Activated T-cell treated with anti-CD3 and anti-CD28 coated beads, Interleukin-2, amount 50 U/mL, for 1 hour (primary cell): ENCODE measurements at places on chromosomes 1 and 21.

DNA sequence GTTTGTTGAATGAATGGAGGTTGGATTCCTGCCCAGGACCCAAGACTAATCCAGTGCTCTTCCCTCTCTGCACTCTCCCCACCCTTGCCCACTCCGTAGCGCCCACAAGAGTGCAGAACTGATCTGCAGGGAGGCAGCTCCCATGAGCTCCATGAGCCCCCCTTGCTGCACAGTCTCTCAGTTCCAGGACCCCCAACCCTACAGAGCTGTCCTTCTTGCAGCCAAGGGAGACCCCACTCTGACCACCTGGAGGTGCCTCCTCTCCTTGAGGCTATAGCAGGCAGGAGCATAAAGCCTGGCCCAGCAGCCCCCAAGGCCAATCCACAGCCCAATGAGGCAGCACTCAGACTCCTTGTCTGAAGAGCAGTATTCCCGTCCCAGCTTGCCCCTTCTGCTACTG, 209.2 kb upstream of the ZC3H12A start:
- DNase-seq = no peak

DNA sequence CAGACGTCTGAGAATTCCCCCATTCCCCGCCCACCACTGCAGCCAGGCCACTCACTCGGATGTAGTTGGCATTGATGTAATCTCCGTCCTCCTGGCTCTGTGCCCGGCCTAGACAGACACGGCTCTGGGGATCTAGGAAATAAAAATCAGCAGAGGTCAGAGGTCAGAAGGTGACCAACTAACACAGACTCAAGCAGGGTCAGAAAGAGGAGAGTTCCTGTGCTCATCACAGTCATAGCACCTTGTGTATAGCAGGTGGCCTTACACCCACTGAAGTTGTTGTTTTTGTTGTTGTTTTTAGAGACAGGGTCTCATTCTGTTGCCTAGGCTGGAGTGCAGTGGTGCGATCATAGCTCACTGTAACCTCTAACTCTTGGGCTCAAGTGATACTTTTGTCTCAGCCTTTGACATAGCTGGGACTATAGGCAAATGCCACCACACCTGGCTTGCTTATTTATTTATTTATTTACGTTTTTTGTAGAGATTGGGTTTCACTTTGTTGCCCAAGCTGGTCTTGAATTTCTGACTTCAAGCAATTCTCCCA, 4.9 kb downstream of the PTPN7 start:
- no peak for DNase-seq

GRCh38 chr1:204660509-204660908, 25.0 kb downstream of the LRRN2 start:
- DNase-seq = no peak

GRCh38 chr1:34754964-34755637, at the start of gene GJB5:
GJB5 (plus strand) TSS chr1:34755047; CDS start chr1:34757331, 2,284 bp downstream.
- DNase-seq = no peak

GRCh38 chr1:238350471-238350870, 459.7 kb upstream of the ZP4 start:
- DNase-seq = no peak

DNA sequence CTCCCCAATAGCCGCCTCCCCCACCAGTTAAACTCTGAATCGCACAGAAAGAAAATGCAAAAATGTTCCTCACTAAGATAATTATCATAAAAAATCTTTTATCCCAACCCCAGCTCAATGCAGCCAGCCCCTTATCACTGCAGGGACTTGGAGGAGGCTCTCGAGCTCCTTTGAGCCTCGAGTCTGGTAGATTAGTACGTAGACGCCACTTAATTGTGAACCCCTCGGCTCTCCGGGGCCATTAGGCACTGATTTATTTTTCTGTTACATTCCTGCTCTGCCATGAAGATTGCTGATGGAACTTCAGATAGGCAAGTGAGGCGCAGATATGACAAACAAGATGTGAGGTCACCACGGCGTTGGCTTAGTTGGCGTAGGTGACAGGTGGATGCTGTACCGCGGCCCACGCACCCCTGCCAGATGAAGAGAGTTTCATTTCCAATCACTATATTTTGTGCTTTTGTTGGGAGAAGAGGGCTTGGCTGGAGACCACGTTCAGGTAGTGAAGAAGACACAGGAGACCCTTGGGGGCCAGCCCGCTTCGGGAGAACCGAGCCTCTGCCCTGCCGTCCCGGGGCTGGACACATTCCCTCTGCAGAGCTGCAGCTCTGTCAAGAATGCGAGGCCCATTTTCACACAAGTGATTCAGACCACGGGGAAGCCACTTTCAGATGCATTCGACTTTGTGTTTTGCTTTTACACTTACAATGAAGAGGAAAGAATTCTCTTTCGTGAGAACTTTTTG, 55.9 kb upstream of the ARHGEF16 start:
- no peak for DNase-seq

DNA sequence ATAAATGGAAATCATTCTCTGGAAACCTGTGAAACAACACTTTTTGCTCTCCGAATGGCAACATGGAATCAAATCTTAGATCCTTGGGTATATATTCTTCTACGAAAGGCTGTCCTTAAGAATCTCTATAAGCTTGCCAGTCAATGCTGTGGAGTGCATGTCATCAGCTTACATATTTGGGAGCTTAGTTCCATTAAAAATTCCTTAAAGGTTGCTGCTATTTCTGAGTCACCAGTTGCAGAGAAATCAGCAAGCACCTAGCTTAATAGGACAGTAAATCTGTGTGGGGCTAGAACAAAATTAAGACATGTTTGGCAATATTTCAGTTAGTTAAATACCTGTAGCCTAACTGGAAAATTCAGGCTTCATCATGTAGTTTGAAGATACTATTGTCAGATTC, 45.7 kb downstream of the PTGFR start:
- DNase-seq = no peak

DNA sequence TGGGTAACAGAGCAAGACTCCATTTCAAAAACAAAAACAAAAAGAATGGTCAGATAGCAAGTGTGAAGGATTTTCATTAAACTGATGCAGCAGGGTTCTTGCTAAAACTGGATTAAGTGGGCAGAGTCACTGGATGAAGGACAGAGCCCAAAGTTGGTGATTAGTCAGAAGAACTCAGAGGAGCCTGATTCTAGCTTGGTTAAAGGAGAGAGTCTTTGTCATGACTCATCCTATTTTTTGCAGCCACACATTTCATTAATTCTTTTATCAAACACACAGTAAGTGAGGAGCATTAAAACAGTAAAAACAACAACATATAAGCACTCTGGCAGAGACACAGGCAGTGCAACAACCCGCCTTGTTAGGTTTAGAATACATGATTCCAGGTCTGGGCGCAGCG, 56.0 kb upstream of the EDARADD start:
- no peak for DNase-seq

DNA sequence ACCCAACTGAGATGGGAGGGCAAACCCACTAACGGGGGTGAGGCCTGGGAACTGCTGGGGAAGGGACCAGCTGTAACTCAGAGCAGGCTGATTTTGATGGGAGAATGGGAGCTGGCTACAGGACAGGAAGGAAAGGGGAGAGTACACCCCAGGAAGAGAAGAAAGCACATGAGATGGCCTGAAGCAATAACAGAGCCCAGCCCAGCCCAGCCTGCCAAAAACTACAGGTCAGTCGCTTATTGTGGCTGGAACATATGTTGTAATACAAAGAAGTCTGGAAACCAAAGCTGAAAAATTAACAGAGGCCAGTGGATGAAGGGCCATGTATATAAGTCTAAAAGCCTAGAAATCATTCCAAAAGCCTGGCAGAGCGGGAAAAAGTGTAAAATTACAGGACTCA, 1.6 kb downstream of the ITLN2 start:
- DNase-seq = no peak

DNA sequence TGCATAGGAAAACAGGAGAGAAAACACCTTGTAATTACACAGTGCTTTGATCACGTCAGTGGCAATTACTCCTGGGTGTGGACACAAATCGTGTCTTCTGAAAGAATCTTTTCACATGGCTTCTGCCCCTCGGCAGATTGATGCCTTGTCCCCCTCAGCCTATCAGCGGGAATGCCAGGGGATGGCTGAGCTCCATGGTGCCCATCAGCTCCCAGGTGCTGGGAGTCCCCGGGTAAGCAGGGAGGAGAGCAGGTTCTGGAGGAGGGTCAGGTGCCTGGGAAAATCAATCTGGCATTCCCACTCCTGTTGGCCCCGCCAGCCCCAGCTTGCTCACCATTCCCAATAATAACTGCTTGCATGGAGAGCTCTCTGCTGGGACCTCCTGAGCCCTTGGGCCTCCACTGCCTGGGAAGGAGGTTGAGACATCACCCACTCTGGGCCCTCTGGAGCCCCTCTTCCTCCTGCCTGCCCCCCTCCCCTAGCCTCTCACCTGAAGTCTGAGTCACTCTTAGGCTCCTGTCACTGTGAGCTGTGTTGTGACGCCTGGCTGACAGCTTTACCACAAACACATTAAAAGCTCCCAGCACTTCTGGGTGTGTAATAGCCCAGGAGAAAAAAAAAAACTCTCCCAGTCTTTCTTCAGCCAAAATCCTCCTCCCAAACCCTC, 4.9 kb downstream of the CAMK2N1 start:
- no peak for DNase-seq

DNA sequence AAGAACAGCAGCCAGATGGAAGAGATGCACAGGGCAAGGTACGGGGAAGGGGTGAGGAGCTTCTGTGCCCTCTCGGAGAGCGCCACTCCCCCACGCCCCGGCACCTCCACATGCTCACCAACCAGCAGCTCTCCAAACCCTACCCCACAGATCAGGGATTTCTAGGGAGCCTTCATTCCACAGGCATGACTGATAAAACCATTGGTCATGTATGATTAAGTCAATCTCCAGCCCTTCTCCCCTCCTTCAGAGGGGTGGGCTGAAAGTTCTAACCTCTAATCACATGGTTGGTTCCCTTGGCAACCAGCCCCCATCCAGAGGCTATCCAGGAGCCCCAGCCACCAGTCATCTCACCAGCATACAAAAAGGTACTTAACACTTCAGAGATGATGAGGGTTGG, 144.7 kb downstream of the TGFBR3 start:
- DNase-seq = no peak

GRCh38 chr1:196660272-196660671, 8.4 kb downstream of the CFH start:
- no peak for DNase-seq

- DNase-seq = no peak
Observed at GRCh38 chr1:115379943-115380342, 41.9 kb upstream of the NGF start.

DNA sequence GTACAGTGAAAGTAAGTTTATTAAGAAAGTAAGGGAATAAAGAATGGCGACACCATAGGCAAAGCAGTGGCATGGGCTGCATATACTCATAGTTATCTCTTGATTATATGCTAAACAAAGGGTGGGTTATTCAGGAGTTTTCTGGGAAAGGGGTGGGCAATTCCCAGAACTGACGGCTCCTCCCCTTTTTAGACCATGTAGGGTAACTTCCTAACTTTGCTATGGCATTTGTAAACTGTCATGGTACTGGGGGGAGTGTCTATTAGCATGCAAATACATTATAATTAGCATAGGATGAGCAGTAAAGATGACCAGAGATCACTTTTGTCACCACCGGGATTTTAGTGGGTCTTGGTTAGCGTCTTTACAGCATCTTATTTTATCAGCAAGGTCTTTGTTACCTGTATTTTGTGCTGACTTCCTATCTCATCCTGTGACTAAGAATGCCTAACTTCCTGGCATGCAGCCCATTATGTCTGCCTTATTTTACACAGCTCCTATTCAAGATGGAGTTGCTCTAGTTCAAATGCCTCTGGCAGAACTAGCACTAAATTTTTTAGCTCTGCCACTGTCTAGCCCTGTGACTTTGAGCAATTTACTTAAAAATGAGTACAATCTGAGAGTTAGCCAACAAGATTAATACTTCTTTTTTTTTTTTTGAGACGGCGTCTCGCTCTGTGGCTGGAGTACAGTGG, 110.3 kb upstream of the PALMD start:
- DNase-seq = no peak

GRCh38 chr1:33377756-33378155, 53.1 kb downstream of the PHC2 start:
- no peak for DNase-seq

DNA sequence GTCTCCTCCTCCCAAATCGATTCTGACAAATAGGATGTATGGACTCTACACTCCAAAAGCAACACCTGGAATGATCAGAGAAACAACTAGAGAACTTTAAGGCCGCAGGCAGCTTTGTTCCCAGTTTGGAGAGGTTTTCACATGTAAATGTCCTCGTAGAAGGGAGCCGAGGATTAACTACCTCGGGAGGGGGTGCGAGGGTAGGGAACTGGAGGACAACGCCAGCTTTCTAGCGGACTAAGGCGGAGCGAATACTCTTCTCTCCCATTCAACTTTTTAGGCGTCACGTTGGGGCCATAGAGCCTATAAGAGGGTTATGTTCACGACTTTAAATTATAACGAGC, 1.2 kb downstream of the SCAF4 start:
- DNase-seq = no peak

GRCh38 chr1:181482521-181483284, 614 bp upstream of the CACNA1E start:
- no peak for DNase-seq

- DNase-seq = no peak
Observed at GRCh38 chr1:212270564-212270963, 14.6 kb upstream of the PPP2R5A start.
